Pancreas (tissue), 10 donors: ENCODE measurements at places on chromosomes 4 and X. TPM values are rescaled to one million over a fixed set of nuclear protein-coding genes. Genes with fewer than 3 reads are reported as not detected.

GRCh38 chr4:114263233-114263632 lies 283.8 kb upstream of the ARSJ start:
- no peak for DNase-seq
- peaks cover 10% of the 10 kb centered on the region for H3K4me1 ChIP-seq
- no peak overlapping the region for H3K27ac ChIP-seq
- no peak overlapping the region for H3K4me3 ChIP-seq
- no peaks in the 10 kb centered on the region for H3K27me3 ChIP-seq

GRCh38 chr4:100707786-100708185 lies 190.0 kb upstream of the EMCN start:
- H3K4me3 ChIP-seq: no peak overlapping the region
- H3K4me1 ChIP-seq: peaks cover 3% of the 10 kb centered on the region

- H3K4me1 ChIP-seq: no peaks in the 10 kb centered on the region
- no peaks in the 10 kb centered on the region for H3K27me3 ChIP-seq
- DNase-seq: no peak
- H3K36me3 ChIP-seq: no peaks in the 10 kb centered on the region
- H3K27ac ChIP-seq: no peak overlapping the region
Measured at GRCh38 chr4:157934151-157934550, 238.7 kb downstream of the GASK1B start.

DNA sequence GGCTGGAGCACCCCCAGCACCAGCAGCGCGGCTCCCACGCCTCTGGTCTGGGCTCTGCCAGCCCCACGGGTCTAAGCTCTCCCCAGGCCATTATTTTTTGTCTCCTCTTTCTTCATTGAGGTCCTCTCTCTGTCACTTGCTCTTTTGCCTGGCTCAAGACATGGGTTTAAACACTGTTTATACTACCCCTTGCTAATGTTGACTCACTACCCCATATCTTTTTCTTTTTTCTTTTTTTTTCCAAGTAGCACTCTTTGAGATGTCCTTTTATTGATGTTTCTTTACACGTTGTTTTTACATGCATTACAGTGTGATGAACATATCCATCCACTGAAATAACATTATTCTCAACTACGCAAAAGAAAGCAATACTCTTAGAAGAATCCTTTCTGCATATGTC lies 1.7 kb upstream of the ERVMER34-1 start:
- H3K36me3 ChIP-seq: no peaks in the 10 kb centered on the region
- H3K4me1 ChIP-seq: no peaks in the 10 kb centered on the region
- DNase-seq: no peak

- no peaks in the 10 kb centered on the region for H3K36me3 ChIP-seq
- no peak overlapping the region for H3K4me3 ChIP-seq
- no peak for DNase-seq
- H3K4me1 ChIP-seq: no peaks in the 10 kb centered on the region
Measured at GRCh38 chr4:153294631-153295030, 49.9 kb upstream of the MND1 start.

DNA sequence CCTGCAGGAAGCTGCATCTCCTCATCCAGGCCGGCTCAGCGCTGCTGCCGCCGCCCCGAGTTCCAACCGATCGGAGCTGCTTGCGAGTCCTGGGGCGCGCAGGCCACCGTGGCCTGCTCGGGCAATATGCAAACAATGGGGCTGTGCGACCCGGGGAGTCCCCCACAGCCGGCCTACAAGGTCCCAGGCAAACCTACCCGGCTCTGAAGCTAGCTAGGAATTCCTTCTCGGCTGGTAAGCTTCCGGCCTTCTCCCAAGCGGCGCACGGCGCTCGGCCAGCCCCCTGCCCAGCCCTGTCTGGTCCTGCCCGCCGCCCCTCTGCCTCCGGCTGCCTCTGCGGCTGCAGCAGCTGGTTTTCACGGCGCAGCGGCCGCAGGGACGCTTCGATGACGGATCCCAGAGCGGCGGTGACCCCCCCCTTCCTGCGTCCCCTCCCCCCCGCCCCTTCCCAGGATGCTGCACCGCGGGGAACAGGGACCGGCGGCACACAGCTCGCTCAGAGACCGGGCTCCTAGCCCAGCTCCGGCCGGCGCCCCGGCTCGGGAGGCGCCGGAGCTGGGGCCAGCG lies 59.4 kb downstream of the TSC22D3 start:
- peaks cover 17% of the 10 kb centered on the region for H3K4me1 ChIP-seq
- H3K27ac ChIP-seq: peak overlapping the region; percentile 82
- H3K27me3 ChIP-seq: no peaks in the 10 kb centered on the region
- H3K36me3 ChIP-seq: peaks cover 3% of the 10 kb centered on the region

DNA sequence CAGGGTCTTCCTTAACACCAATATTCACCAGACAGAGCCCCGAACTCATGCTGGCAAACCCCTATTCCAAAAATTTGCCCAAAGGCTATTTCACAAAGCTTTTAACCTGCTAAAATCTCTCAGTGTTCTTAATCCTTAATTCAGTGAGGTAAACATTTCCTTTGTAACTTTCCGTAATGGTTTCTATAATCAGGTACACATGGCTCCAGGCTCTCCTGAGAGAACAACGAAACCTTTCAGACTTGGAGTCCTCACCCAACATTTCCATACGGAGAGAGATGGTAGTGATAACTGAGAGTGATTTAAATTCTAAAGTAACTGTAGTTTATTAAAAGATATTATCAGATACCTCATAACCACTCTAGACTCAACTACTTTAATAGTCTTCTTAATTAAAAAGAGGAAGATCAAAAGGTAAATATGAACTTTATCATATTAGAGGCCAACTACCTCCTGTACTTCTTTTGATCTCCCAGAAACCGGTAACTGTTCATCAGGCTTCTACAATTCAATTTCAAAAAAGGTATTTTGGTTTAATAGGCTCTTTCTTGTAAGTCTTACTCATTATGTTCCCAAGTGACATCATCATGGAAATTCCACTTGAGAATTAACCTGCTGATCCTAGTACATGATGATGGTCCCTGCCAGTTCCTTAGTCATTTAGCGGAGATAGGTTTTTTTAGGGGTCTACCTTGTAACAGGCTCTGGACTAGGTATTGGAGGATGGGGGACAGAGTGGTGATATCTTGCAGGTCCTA lies 91.4 kb upstream of the UCP1 start:
- no peak overlapping the region for H3K27ac ChIP-seq
- no peaks in the 10 kb centered on the region for H3K4me1 ChIP-seq
- H3K4me3 ChIP-seq: no peak overlapping the region
- H3K27me3 ChIP-seq: no peaks in the 10 kb centered on the region
- peaks cover 40% of the 10 kb centered on the region for H3K36me3 ChIP-seq

- no peak overlapping the region for H3K27ac ChIP-seq
- no peak overlapping the region for H3K4me3 ChIP-seq
- DNase-seq: no peak
- H3K36me3 ChIP-seq: no peaks in the 10 kb centered on the region
- no peaks in the 10 kb centered on the region for H3K4me1 ChIP-seq
Measured at GRCh38 chr4:48315728-48316630, 25.4 kb upstream of the SLAIN2 start.

DNA sequence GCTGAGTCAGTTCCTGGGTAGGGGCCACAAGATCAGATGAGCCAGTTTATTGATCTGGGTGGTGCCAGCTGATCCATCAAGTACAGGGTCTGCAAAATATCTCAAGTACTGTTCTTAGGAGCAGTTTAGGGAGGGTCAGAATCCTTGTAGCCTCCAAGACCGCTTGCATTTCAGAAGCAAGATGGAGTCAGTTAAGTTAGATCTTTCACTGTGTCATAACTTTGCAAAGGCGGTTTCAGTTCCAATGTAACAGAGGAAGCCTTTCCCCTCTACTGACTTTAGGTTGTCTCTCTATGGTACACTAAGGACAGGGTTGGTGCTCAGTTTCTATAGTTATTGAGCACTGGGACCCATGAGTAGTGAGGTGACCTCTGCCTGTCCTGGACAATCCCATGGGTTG lies 127.3 kb upstream of the WDR1 start:
- H3K4me3 ChIP-seq: no peak overlapping the region
- no peak for DNase-seq

DNA sequence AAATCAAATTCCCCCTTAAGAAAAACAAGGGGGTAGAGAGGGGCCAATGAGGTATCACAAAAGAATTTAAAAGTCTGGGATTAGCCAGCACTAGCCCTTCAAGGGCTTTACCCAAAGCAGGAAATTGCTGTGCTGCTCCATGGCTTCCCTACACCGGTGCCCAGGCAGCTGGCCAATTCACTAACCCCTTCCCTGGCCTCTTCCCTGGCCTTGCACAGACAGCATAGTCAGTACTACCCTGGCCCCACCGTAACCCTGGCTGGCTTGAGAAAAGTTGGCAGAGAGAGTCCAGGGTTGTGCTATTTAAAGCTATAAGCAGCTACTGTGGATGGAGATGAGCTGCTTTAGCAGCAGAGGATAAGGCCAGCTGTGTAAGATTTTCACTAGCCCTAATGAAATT lies 43.1 kb downstream of the ADAMTS3 start:
- H3K27me3 ChIP-seq: no peaks in the 10 kb centered on the region
- peak; percentile 24 for DNase-seq
- H3K4me1 ChIP-seq: no peaks in the 10 kb centered on the region
- H3K4me3 ChIP-seq: no peak overlapping the region
- no peaks in the 10 kb centered on the region for H3K36me3 ChIP-seq

- no peaks in the 10 kb centered on the region for H3K27me3 ChIP-seq
- H3K27ac ChIP-seq: peak within 1 kb of the TSS; percentile 91
- peaks cover 22% of the 10 kb centered on the region for H3K4me1 ChIP-seq
- no peaks in the 10 kb centered on the region for H3K36me3 ChIP-seq
Measured at GRCh38 chr4:104494822-104495559, at the start of gene CXXC4. CXXC4 (minus strand) TSS chr4:104494894; CDS start chr4:104491802, 3,092 bp downstream.

DNA sequence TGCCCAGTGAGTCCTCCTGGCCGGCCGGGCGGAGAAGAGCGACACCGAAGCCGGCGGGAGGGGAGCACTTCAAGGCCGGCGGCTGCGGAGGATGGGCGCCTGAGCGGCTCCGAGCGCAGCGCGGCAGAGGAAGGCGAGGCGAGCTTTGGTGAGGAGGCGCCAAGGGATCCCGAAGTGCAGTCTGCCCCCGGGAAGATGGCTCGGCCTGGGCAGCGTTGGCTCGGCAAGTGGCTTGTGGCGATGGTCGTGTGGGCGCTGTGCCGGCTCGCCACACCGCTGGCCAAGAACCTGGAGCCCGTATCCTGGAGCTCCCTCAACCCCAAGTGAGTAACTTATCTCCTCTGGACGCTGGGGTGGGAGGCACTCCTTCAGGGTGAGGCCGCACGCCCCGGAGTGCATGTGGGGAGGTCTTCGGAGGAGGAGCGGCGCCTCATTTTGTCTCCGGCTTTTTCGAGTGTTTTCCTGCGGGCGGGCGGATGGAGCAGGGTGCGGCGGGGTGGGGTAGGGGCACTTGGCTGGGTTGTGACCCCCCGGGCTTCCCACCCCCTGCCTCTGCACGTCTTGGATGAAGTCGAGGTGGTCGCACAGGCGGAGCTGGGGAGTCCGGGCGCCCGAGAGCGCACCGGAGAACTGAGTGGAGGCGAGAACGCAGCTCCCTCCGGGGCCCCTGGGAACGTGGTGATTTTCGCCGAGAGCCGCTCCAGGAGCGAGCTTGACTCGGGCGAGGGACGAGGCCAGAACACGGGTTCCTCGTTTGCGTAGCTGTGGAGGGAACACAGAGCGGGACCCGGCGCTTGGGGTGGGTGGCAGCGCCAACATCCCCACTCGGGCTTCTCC lies 979 bp downstream of the EFNB1 start:
- no peak for DNase-seq
- peak overlapping the region; percentile 61 for H3K4me3 ChIP-seq
- peak overlapping the region; percentile 46 for H3K27ac ChIP-seq
- H3K27me3 ChIP-seq: peaks cover 5% of the 10 kb centered on the region
- H3K36me3 ChIP-seq: no peaks in the 10 kb centered on the region

GRCh38 chr4:154597798-154598774 lies 7.5 kb upstream of the FGA start:
- H3K27ac ChIP-seq: no peak overlapping the region
- no peaks in the 10 kb centered on the region for H3K27me3 ChIP-seq
- H3K36me3 ChIP-seq: no peaks in the 10 kb centered on the region

DNA sequence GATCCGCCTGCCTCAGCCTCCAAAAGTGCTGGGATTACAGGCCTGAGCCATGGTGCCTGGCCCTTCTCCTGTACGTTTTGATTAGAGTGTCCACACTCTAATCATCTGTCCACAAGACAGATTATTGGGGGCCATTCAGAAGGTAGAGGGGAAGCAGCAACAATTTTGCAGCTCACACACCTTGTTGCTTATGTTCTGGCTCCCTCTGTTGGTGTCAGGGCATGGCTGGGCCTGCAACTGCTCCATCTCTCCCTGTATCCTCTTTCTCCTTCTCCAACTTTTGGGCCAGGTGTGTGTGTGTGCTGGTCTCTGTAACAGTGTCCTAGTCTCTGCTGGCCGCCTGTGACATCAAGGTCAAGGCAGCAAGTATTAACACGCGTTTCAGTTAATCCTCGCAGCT lies 125.5 kb upstream of the MBNL3 start:
- no peaks in the 10 kb centered on the region for H3K27me3 ChIP-seq
- no peak overlapping the region for H3K4me3 ChIP-seq
- no peaks in the 10 kb centered on the region for H3K36me3 ChIP-seq
- DNase-seq: no peak

GRCh38 chr4:54784161-54784671 lies 126.5 kb downstream of the KIT start:
- peak; percentile 24 for DNase-seq
- H3K4me1 ChIP-seq: no peaks in the 10 kb centered on the region
- no peak overlapping the region for H3K27ac ChIP-seq

GRCh38 chrX:151563449-151563848 lies at the start of gene PASD1:
PASD1 (plus strand) TSS chrX:151563675; CDS start chrX:151601554, 37,879 bp downstream.
- H3K27me3 ChIP-seq: no peaks in the 10 kb centered on the region
- H3K4me1 ChIP-seq: no peaks in the 10 kb centered on the region
- DNase-seq: no peak
- H3K4me3 ChIP-seq: no peak within 1 kb of the TSS
- H3K36me3 ChIP-seq: no peaks in the 10 kb centered on the region
- no peak within 1 kb of the TSS for H3K27ac ChIP-seq

DNA sequence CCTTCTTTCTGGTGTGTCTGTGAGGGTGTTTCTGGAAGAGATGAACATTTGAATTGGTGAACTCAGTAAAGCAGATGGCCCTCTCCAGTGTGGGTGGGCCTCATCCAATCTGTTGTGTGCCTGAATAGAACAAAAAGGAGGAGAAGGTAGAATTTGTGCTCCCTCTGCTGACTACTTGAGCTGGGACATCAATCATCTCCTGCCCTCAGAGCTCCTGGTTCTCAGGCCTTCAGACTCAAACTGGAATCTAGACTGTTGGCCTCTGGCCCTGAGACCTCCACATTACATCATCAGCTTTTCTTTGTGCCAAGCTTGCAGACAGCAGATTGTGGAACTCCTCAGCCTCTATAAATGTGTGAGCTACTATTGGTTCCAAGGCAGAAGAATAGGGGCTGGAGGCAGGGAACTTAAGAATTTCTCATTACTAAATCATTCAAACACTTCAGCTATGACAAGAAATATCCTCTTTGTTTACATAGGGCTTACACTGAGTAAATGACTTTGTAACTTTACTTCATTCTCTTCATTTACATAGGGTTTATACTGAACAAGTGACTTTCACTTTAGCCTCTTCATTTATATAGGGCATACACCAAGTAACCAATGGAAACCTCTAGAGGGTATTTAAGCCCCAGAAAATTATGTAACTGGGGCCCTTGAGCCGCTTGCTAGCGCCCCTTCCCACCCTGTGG lies 86.9 kb upstream of the NWD2 start:
- H3K27ac ChIP-seq: no peak overlapping the region
- no peaks in the 10 kb centered on the region for H3K4me1 ChIP-seq
- H3K36me3 ChIP-seq: no peaks in the 10 kb centered on the region
- no peak for DNase-seq

Gene UCP1
- not detected for total RNA-seq

Gene PRDM8
- total RNA-seq: 0.55 TPM

Gene RTL9
- total RNA-seq: not detected

Gene RASL11B
- 2.3 TPM for total RNA-seq

Gene PDGFC
- 14.9 TPM for total RNA-seq

Gene FRYL
- 38.7 TPM for total RNA-seq

Gene MAGEE2
- total RNA-seq: not detected

Gene PPP1R2C
- not detected for total RNA-seq

Gene PDLIM3
- 25.7 TPM for total RNA-seq
